Kidney tubule cell (primary cell): ENCODE measurements at places on chromosomes 7 and 10.

DNA sequence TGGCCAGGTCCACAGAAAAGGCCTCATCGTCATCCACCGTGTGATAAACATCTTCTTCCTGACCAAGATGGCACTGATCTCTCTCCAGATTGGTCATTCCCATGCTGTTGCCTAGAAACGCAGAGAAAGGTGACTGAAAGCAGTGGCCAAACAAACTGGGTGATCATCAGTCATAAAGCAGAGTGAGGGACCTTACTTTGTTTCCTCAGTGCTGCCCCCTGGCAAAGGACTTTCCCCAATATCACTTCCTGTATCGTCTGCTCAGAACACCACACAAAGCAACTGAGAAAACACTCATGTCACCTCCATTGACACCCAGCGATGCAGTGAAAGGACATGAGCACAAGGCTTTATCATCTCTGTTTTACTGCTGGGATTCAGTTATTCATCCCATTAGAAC is 40.0 kb upstream of the TM9SF3 start:
- DNase-seq = no peak

- peak; percentile 25 for DNase-seq
Measured at GRCh38 chr10:106111246-106111645, 1053.3 kb downstream of the SORCS1 start.

- peak; percentile 54 for DNase-seq
Measured at GRCh38 chr7:126791306-126791705, 461.4 kb downstream of the GRM8 start.

DNA sequence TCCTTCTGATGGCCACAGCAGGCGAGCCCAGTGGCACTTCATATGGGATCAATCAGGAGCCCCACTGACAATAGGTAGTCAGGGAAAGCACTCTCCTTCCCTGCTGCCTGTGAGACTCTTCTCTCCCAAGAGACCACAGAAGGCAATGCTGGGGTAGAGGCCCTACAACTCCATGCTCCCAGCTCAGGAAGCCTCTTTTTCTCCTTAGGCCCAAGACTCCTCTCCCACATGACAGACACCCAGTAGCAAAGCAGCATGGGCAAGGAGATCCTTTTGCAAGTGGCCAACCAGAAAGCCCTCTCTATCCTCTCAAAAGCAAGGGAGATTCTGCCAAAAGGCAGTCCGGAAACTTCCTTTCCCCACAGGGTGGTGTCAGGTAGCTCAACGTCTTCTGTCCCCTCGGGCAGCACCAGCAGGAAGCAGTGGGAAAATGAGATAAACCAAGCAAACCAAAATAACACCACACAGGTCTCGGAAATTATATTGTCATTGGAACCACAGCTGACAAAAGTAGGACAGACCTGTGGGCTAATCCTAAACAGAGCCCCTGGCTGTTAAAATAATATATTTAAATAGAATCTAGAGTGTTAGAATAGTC is 172.7 kb upstream of the GDF10 start:
- DNase-seq = no peak

DNA sequence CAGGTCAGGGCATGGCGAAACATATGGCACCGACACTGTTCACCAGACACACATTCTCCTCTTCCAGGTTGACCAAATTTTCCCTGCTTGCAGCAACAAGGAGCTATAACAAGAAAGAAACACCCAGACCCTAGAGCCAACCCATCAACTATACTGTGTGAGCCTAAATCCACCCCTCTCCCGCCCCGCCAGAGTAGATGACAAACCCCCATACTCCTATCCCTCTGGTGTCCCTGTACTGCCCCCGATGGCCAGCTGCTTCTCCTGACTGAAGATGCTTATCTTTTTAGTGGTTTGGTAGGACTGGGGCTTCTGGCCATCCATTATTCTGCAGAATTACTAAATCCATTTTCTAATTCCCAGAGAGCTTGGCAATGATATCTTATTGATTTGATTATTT is 70.1 kb upstream of the EEPD1 start:
- no peak for DNase-seq

DNA sequence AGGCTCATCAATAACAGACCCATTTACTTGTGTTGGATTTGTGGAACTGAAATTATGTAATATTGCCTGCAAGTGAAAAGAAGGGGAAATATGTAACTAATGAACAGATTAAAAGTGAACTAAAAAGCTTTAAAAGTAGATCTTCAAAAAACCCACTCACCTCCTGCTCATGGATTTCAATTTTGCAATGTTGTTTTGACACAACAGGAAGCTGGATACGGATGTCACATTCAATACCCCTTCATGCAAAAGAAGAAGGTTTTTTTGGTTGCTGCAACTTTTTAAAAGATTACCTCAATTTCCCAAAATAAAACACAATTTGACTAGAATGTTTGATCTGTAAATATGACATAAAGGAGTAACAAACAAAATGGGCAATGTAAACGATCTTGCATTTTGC is 3.3 kb downstream of the MKI67 start:
- no peak for DNase-seq

DNA sequence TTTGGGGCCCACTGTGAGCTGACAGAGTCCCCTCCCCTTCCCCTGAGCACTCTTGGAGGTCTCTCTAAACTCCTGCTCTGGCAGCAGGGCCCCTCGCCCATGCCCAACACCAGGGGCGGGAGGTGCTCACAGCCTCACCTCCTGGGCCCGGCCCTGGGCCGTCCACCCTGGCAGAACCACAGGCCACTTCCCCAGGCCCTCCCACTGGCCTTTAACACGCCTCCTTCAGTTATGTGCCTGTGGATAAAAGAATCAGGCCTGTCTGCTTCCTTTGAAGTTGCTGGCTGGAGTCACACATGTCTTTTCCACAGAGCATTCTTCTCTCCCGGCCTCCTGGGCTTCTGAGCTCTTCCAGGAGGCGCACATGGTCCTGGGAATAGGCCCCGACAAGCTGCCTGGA is 10.2 kb downstream of the MYL10 start:
- no peak for DNase-seq
